ENCODE measurements at places on chromosomes 1 and 21.

- DNase-seq, result no peak
Measured at GRCh38 chr1:93471911-93472310, 24.0 kb downstream of the FNBP1L start.

- DNase-seq, result no peak
Measured at GRCh38 chr21:36162631-36163030, 6.0 kb downstream of the DOP1B start.

DNA sequence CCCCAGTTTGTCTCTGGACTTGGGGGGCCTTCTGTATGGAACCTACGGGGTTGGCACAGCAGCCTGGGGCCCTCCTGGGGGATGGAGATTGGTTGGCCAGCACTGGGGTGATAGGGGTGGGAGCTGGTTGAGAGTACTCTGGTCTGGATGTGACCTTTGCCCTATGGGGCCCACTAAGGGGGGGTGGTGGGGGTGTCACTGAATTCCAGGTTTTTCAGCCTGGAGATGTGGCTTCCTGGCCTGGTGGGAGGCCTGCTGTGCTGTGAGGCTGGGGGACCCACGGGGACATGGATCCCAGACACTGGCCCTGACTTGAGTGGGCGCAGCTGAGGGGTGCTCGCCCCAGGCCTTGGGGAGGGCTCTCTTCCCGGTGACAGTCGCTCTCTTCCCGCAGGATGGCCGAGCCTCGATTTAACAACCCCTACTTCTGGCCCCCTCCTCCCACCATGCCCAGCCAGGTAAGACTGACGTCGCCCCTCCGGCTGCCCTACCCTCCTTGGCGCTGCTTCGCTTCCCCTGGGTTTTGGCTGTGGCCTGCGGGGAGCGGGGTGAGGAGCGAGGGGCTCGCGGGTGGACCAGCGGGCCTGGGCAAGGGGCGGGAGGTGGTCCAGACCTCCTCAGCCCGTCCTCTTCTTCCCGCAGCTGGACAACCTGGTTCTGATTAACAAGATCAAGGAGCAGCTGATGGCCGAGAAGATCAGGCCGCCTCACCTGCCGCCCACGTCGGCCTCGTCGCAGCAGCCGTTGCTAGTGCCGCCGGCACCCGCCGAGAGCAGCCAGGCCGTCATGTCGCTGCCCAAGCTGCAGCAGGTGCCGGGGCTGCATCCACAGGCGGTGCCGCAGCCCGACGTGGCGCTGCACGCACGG is 19.6 kb downstream of the ZNF362 start:
- no peak for DNase-seq

DNA sequence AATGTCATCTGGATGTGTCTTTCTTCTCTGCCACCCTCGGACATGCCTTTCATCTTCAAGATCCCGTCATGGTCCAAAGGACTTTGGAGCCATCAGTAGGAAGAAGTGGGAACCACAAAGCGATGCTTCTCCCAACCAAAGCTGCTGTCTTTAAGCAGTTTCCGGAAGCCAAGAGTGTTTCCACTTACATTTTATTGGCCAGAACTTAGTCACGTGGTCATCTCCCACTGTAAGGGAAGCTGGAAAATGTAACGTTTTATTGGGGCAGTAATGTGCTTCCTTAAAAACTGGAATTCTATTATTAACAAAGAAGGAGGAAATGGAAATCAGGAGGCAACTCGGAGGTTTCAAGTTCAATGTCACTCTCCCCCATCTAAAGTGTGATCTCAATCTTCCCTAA is 170.8 kb downstream of the ATG4C start:
- no peak for DNase-seq

DNA sequence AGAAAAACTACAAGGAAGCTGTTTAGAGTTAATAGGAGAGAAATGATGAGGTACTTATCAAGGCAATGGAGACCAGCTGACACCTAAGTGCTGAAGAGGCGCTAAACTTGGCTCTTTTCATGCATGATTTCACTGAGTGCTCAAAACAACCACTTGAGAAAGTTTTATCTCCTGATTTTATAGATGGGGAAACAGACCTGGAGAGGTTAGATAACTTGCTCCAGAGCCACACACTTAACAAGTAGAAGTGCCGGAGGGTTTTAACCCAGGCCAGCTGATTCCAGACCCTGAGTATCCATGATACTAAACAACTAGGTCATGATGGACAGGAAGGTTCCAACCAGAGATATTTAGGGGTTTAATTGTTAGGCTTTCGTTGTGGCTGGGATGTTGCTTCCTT is 25.9 kb downstream of the UBE2U start:
- DNase-seq, result no peak

- peak; percentile 17 for DNase-seq
Measured at GRCh38 chr1:42815941-42816584, 859 bp upstream of the ERMAP start.

DNA sequence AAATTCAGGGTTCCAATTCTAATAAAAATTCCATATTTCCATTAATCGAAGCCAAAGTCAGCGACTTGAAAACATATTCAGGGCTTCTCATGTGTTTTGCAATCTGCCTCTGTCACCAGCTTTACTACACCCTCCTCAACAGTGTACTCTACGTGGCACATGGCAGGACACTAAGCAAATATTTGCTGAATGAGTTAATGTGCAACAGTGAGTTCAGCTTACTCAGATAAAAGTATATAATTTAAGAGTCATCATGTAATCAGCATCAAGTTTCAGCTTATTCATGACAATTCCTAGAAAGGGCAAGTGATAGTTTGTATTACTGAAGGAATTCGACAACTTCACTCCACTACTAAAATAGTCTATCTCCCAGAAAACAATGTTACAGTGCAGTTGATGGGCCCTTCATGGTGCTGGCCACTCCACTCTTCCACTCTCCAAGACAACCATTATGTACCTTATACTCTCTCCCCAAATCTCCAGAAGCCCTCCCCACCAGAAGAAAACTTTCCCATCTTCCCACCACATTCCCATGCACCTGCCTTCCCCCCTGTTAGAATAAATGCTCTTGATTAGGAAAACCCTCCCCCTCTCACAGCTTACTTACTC is 97.3 kb downstream of the TTLL7 start:
- DNase-seq, result no peak

GRCh38 chr1:77582905-77583304 is 99.6 kb downstream of the ZZZ3 start:
- DNase-seq, result peak; percentile 4

DNA sequence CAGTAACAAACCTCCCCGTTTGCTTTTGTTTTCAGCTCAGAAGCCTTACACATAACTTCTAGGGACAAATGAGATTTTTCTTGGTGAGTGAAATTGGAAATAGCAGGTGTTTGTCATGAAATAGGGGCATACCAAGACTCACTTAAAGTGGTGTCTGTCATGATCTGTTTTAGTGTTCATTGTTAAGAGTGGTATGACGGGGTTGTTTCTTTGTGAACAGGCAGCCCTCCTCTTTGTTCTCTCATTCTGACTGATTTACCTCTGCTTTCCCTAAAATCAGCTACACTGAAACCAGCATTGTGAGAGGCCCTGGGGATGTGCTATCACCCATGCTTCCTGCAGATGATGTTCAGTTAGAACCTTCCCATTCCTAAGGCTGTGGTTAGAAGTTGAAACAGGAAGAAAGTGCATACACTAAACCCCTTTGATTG is 2.5 kb upstream of the ERO1B start:
- peak; percentile 67 for DNase-seq

DNA sequence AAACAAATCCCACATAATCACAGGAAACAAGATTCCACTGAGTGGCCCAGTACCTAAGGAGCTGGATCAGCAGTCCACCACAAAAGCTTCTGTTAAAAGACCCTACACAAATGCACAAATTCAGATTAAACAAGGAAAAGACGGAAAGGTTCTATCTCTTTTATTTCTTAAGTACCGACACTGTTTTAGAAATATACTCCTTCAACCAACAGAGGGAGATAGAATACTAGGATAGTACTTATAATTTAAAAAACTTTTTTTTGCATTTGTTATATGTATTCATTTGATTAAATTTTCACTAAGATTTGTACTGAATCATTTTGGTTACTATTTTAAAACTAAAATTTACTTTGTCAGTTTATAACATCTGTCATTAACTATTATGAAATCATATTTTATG is 12.5 kb downstream of the CDC7 start:
- no peak for DNase-seq

- DNase-seq, result no peak
Measured at GRCh38 chr1:90472775-90473174, 244.3 kb downstream of the BARHL2 start.

- no peak for DNase-seq
Measured at GRCh38 chr1:29789910-29790247, 553.6 kb downstream of the PTPRU start.

DNA sequence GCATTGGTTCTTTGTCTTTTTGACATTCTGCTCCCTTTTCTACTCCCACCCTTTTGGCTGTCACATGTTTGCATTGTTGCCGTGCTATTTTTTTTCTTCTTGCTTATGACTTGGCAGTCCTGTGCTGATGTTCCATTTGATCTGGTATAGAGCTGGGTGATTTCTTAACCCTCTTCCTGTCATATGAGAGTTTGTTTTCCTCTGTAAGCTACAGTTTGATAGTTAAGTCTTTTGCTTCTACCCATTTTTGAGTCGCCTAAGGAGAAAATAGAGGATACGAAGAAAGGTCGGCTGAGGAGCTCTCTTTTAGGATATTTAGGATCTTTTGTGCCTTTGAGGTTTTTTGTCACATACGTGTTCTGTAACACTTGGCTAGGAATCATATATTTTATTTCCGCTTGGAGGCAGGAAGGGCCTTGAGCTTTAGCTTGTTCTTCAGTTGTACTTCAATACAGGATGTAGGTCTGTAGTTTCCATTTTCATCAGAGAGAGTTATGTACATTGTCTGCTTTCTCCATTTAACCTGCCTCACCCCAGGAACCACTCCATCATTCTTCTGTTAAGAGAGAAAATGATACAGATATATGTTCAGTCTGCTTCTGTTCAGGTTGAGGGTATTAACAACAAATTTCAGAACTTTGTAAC is 150.7 kb downstream of the BACH1 start:
- DNase-seq, result no peak

- DNase-seq, result no peak
Measured at GRCh38 chr1:110085671-110086070, 15.2 kb upstream of the ALX3 start.

GRCh38 chr1:63049135-63049534 is 265.2 kb downstream of the ATG4C start:
- no peak for DNase-seq

- no peak for DNase-seq
Measured at GRCh38 chr1:62433861-62434617, 2.8 kb upstream of the USP1 start.

GRCh38 chr1:215887627-215888026 is 320.5 kb downstream of the KCTD3 start:
- DNase-seq, result no peak

DNA sequence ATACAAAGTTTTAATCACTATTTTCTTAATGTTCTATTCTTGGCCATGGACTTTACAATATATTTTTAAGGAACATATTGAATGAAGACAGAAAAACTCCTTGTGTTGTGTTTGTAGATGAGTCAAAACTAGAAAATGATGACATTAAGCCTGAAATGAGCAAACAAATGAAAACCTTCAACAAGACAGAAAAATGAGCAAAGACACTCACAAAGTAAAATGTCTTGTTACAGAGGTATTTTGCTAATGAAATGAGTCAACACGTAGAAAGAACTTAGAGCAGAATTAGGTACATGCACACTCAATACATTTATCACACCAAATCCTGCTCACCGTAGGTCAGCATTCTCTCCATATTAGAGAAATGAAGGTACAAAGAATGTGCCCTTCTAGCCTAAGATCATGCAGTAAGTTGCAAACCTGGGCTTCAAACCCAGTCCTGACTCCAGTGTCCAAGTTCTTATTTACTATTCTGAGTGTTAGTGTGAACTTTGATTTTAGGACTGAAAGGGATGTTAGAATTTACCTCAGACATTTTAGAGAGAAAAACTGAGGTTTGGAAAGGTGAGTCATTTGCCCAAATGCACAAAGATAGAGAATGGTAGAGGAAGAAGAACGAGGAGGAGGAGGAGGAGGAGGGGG is 133.9 kb upstream of the SGIP1 start:
- DNase-seq, result peak; percentile 57

DNA sequence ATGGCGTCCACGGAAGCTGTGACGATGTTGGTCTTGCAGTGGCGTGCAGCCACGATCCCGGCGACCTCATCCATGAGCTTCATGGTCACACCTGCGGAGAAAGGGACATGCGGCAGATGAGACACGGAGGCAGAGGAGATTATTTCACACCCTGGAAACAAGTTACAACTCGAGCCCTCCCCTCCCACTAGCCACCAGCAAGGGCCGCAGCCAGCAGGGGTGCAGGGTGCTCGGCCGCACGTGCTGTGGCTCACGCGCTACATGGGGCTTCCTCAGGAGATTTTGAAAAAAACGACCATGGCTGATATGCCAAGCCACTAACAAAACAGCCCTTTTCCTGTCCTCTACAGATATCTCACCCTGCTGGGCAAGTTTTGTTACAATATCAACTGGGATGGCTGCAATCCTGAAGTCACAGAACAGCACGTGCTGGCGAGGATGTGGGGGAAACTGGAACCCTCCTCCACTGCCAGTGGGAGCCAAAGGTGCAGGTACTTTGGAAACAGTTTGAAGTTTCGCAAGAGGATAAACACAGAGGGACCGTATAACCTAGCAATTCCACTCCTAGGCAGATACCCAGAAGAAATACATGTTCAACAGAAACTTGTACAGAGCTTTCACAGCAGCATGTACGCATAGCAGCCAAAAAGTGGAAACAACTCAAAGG is 34.1 kb upstream of the GPR153 start:
- no peak for DNase-seq

DNA sequence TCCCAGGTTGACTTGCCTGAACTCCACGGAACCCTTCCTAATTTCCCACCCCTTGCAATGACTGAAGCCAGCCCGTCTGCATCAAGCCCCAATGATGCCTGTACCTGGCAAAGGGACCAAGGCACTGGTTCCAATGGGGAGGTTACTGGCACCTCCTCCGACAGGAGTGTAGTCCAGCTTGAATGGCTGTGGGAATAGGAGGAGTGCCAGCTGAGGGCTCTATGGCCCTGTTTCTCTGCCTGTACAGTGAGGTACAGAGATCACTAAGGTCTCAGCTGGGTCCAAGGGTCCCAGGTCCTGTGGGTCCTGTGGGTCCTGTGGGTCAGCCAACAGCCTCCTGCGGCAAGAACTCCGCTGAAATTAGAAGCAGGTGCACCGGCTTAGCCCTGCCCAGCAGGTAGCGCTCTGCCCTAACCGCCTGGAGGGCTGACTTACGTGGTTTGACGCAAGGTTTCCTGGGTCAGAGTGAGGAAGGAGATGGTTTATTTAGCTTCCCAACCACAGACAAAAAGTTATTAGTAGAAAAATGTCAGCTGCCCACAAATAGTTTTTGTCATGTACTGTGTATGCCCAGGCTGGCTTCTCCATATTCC is 9.9 kb upstream of the SPRR4 start:
- peak; percentile 22 for DNase-seq

GRCh38 chr1:173248247-173248940 is 41.3 kb upstream of the TNFSF4 start:
- DNase-seq, result no peak
